ENCODE measurements at places on chromosomes 5 and 9.

GRCh38 chr5:57540823-57541222, 58.2 kb upstream of the ACTBL2 start:
- DNase-seq, result no peak

DNA sequence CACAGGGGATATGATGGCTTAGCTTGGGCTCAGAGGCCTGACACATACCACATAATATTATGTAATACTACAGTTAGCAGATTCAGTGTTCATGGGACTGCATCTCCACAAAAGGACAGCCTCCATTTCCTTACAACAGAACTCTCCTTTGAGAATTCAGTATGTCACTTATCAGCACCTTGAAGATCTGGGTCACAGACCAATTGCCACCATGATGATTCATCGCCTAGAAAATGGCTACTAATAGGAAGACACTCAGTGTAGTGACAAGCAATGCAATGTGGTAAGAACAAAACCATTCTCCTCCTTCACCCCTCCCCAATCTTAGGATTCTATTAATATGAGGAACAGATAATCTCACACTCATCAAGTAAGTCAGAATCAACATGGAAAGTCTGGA, 38.7 kb upstream of the PRLR start:
- DNase-seq, result no peak

- DNase-seq, result no peak
Measured at GRCh38 chr9:109770101-109770500, 9.9 kb upstream of the PALM2AKAP2 start.

- no peak for DNase-seq
Measured at GRCh38 chr5:137501846-137502406, 2.8 kb upstream of the SPOCK1 start.

GRCh38 chr5:130000460-130000859, 96.2 kb downstream of the CHSY3 start:
- DNase-seq, result no peak
